ENCODE measurements at places on chromosomes 1 and 21.

DNA sequence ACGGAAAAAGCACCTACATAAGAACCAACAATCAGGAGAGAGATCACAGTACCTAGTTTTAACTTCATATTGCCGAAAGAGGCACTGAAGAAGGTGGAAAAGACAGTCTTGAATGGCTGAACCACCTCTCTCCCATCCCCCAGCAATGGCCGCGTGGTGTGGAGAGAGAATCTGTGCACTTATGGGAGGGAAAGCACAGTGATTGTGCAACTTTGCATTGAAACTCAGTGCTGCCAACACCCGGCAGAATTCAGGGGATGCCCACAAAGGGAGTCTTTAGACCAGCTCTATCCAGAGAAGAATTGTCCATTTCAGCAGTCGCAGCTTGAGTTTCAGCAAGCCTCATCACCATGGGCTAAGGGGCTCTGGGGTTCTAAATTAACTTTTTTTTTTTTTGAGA, 186.3 kb upstream of the USP25 start:
- no peak for DNase-seq

DNA sequence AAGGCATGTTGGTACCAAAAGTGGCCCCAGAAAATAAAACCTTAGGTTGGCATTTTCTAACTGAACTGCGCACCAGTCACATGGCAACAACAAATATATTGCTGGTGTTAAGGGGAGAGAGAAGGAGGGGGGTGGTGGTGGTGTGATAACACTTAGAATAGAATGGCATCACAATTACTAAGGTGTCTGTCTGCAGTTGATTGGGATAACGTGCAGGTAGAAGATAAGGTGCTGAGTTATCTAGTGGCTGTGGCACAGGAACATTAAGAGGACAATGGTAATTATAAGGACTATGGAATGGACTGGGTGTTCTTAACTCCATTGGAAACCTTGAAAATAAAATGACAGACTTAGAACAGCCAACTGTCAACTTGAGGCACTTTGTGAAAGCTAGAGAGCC, 1.4 kb upstream of the YIPF1 start:
- no peak for DNase-seq

DNA sequence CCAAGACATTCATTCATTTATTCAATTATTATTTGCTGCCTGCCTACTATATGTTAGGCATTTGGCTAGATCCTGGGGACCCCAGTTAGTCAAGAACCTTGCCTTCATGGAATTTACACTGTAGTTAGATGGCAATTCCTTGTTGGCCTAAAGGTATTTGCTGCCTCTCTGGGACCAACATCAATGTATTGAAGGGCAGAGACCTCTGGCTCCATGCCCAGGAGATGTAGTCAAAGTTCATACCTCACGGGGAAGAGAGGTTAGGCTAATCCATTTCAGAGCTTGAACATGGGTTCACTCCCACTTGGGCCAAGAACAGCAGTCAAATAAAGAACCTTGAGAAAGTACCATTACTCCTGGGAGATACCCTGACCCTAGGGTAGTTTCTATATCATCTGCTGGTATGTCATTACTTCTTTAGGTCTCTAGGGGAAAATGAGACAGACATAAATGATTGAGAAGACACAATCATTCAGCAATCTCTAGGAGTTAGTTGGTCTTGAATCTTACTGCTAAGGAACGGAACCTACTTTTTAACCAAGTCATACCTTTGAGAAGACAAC, 32.0 kb downstream of the SORT1 start:
- no peak for DNase-seq

DNA sequence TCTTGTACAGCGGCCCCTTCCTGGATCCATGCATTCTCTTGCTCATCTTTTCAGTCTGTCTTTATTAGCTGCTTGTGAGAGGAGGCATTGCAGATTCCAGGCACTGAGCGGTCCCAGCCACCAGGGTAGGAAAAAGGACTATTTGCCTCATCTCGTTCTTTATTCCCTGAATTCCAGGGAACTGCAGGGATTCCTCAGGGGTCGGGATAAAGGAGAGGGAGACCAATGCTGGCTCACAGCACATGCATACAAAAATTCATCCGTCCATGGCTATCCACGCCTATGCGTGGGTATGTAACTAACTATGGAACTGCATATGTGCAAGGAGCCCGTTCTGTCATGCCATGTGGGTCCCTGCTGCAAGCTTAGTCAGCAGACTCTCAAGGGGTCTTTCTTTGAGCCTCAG, 879 bp upstream of the PLPPR5 start:
- no peak for DNase-seq

DNA sequence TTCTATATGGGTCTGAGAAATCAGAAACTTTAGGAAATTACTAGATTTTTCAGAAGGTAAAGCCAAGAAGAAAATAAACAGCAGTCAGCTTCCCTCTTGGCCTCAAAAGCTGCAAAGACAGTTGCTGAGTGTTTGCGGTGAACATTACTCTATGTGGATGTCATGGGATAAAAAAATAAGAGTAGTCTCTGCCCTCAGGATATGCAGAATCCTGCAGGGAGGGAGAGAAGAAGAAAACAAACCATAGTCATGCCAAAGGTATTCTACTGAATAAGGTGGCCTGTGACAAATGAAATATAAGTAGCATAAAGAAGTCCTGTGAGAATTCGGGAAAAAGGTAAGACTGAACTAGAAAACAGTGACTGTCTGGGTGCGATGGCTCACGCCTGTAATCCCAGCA, 19.0 kb downstream of the YARS1 start:
- no peak for DNase-seq

DNA sequence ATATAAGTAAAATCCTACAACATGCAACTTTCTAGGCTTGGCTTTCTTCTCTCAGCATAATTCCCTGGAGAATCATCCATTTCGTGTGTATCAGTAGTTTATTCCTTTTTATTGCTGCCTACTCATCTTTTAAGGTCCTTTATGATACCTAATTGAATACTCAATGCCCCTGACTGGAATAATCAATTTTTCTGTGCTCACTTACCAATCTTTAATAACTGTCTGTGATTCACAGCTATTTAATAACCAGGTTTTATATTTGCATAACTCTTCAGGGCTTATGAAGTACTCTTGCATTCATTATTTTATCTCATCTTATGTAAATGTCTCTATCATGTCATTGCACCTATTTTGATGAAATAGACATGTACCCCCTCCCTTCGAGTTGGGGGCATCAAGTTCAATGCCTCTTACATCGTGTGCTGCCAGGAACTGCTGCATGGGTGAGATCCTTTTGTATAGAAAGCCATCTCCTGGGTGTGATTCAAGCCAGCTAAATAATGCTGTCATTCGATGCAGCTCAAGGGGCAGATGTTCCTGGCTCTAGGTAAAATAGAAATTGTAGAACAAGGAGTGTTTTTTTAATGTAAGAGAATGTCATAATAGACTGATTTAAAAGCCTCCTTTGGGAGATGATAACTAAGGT, 222.7 kb downstream of the SLC35F3 start:
- DNase-seq = no peak

GRCh38 chr1:173886746-173887611, 18.8 kb downstream of the ZBTB37 start:
- DNase-seq = no peak

- DNase-seq = no peak
Observed at GRCh38 chr21:16538405-16538804, 808.6 kb downstream of the USP25 start.

DNA sequence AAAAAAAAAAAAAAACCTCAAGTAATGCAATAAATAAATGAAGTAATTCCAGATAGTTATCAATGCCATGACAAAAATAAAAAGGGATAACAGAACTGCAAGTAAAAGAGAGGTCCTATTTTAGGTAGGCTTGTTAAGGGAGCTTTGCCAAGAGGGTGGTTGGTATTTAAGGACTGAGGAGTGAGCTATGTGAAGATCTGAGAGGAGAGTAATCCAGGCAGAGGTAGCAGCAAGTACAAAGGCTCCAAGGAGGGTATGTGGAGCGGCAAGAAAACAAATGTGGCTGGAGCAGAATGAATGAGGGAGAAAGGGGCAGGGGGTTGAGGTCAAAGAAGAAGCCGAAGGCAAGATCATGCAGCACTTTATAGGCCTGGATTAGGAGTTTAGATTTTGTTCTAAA, 59.9 kb upstream of the CDC42BPA start:
- DNase-seq = no peak

DNA sequence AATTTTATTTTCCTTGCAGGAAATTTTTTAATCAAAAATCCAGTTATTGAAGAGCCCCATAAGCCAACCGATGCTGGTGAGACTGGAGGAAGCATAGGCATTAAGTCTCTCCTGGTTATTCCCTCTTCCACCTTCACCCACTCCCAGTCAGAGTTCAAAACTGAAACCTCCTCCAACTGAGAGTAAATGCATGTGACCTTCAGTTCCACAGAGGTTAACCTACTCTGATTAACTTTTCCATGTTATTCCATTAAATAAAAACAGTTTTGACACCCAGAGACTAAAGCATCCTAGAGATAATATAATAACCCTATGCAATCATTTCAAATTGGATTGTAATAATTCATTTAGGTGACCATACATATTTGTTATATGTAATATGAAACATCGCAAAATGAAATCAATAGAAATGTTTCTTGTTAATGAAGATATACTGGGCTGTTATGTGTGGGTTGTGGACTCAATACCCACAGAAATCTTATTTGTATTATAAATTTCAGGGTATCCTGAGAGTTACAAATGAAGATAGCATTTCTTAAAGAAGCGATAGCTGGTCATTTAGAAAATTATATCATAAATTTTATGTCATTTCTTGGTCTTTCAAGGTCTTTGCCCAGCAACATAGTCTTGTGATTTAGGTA, 376.5 kb downstream of the SETD4 start:
- DNase-seq = no peak

DNA sequence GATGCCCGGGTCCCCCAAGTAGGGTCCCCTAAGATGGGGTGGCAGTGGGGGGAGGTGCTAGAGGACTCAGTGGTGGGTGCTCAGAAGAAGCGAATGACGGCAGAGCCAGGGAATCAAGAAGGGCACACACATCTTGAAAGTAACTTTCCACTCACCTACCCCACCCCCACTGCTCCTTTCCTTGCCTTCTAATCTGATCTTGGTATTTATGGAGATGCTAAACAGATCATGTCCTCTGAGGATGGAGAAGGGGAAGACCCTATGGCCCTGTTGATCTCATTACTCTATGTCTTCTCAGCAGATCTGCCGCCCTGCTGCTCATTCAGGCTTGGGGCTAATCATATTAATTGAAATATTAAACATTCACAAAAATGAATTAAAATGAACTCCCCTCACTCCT, 2.1 kb upstream of the CELF3 start:
- no peak for DNase-seq

- DNase-seq = no peak
Observed at GRCh38 chr1:163771637-163772036, 449.9 kb downstream of the NUF2 start.

DNA sequence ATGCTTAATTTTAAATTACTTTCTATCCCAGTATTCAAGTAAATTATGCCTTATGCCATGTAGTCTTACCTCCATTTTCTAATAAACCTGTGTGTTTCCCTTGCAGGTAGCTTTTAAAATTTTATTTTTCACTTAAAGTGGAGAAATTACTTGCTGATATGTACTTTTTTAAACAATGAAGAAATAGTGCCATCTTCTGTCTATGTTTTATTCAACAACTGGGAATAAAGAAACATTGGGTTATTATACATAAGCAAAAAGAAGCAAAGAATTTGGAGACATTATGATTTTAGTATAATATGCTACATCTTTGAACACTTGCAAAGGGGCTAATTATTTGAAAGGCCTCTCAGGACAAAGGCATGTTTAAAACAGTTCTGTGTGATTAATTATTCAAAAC, 1912.9 kb downstream of the MRPL39 start:
- DNase-seq = no peak

GRCh38 chr1:47235241-47235681, 3.2 kb upstream of the TAL1 start:
- DNase-seq = no peak

DNA sequence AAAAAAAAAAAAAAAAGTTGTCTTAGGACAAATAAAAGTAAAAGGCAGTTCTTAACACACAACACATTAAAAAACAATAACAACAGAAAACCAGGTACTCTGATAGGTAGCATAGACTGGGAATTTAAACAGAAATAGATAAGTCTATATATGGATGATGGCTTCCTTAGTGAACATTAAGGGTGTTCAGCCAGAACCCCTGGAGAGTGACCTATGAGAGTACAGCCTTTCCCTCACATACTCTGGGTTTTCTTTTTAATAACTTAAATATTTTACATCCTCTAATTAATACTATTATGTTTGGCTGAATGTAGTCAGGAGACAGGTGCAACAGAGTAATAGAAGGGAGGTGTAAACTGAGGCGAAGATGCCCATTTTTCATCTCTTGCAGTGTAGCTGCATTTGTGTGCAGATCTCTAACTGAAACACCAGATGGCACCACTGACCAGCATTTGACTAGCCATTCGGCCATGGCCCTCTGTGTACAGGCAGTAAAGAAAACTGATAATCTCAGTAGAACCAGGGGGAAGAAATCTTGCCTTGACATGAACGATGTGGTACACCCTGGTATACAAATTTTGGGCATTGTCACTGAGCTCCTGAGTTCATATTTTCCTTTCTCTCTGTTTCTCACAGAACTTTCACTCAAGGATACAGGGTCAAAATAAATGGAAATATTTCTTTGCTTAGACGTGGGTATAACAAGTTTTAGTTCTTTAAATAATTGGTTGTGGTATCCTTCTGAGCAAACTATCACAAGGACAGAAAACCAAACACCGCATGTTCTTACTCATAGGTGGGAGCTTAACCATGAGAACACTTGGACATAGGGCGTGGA, 7.6 kb downstream of the TTF2 start:
- no peak for DNase-seq

DNA sequence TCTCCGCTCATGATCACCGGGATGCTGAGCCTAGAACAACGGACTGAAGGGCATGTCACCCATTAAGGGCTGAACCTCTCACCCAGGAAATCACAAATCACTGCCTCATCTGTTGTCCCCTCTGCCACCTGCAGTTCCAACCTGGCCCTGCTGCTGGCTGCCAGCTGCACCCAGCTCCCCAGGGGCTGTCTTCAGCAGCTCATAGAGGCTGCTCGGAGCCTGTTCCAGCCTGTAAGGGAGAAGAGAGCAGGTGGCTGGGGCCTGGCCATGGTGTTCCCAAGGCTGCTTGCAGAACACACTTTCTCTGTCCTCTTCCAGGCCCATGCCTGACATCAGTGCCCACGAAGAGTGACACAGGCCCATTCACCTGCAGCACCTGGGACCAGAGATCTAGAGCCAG, 44.5 kb upstream of the DISP3 start:
- no peak for DNase-seq

DNA sequence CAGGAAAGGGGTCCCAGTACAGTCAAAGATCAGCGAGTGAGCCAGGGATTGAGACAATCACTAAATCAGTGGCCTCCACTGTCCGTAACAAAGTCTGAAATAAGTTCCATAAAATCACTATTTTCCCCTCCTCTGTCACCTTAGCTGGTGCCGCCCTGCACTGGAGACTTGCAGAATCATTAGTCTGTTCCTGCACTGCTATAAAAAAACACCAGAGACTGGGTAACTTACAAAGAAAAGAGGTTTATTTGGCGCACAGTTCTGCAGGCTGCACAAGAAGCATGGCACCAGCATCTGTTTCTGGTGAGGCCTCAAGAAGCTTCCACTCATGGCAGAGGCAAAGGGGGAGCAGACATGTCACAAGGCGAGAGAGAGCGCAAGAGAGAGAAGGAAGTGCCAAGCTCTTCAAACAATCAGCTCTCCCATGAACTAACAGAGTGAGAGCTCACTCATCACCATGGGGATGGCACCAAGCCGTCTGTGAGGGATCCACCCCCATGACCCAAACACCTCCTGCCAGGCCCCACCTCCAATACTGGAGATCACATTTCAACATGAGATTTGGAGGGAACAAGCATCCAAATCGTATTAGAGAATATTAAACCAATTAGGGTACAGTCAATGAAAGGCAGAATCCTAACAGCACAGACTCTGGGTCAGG, 129.8 kb upstream of the TIAM1 start:
- DNase-seq = no peak

Data from NCI-H1417 treated with DMSO at 0.1 percent for 48 hours (cell line).